Smooth muscle cell of the pulmonary artery (primary cell): ENCODE measurements at places on chromosomes 12 and 14. TPM values are rescaled to one million over a fixed set of nuclear protein-coding genes. Genes with fewer than 3 reads are reported as not detected.

Gene WNT1
- total RNA-seq: not detected in 2 replicates

Gene SYNE3
- 10.2 and 36.3 TPM in 2 replicates for total RNA-seq

Gene CPNE6
- total RNA-seq: not detected in 2 replicates

Gene KRT86
- 5.0 and 8.7 TPM in 2 replicates for total RNA-seq

Gene TMPRSS12
- not detected in 2 replicates for total RNA-seq

Gene GARIN6
- not detected in 2 replicates for total RNA-seq

Gene SYT1
- total RNA-seq: 2.0 and 25.2 TPM in 2 replicates

Gene JPH4
- not detected in 2 replicates for total RNA-seq

Gene DPF3
- 5.3 and 9.3 TPM in 2 replicates for total RNA-seq

Gene RFLNA
- total RNA-seq: 5.7 and 14.8 TPM in 2 replicates

Gene RND1
- 0.26 and 0.30 TPM in 2 replicates for total RNA-seq

Gene RPS6KL1
- total RNA-seq: 0.13 and 0.43 TPM in 2 replicates

Gene RTL1
- total RNA-seq: not detected in 2 replicates

Gene CCDC177
- not detected in 2 replicates for total RNA-seq

Gene ENDOU
- 0.40 and 0.52 TPM in 2 replicates for total RNA-seq

Gene KRT79
- not detected in 2 replicates for total RNA-seq

Gene CHGA
- total RNA-seq: not detected in 2 replicates

Gene KCNC2
- not detected in 2 replicates for total RNA-seq

Gene APOF
- total RNA-seq: not detected in 2 replicates

Gene TTC9
- 0.23 and 1.8 TPM in 2 replicates for total RNA-seq

Gene MFAP5
- 37.3 and 80.5 TPM in 2 replicates for total RNA-seq

Gene TEX52
- total RNA-seq: not detected in 2 replicates

Gene RPS6KA5
- total RNA-seq: 1.4 and 1.6 TPM in 2 replicates

Gene SOAT2
- not detected in 2 replicates for total RNA-seq

Gene TAS2R46
- total RNA-seq: 2.6 and 4.8 TPM in 2 replicates

Gene RIPK3
- 0.26 TPM in 1 of 2 replicates, not detected in the other for total RNA-seq

Gene KIF5A
- total RNA-seq: 0.98 and 2.1 TPM in 2 replicates

Gene OVCH1
- 0.07 and 0.13 TPM in 2 replicates for total RNA-seq

Gene PPP1CC
- 47.4 and 70.4 TPM in 2 replicates for total RNA-seq

Gene SLC2A14
- total RNA-seq: 0.13 TPM in 1 of 2 replicates, not detected in the other

Gene GYS2
- 0.03 TPM in 1 of 2 replicates, not detected in the other for total RNA-seq

Gene ADCY6
- total RNA-seq: 107 and 144 TPM in 2 replicates
